Right forelimb (tissue), 1 donor: ENCODE measurements at places on chromosomes 2 and 18.

DNA sequence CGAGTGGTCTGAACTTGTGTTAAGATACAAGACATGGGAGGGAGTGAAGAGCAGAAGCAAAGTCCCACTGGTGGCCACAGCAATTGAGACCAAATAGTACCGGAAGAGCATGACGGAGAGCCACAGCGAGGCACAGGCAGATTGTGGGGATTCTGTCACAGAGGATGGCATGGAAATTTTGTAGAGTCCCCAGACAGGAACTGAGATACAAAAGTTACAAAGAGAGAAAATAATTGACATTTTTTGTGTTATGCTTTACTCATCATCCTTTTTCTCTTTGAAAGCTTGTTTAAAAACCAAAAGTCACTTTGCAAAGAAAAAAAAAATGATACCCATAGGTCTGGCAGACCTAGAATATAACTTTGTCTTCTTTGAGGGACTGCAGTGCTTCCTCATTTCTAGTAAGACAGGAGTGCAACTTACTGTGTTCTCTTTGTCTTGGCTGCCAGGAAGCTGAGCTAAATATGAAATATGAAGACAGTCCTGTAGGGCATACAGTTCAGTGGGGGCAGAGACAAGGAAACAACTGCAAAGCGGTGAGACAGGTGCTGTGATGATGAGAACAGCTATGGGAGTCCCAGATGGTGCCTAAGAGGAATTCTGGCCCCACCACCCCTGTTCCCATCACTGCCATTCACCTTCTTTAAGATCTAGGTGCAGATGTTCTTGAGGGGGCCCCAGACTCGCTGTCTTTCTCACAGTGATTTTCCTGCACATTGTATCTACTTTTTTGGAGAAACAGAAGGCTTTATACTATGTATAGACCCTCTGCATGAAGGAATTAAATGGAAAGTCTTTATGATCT is 5.2 kb downstream of the ARHGAP25 start:
- no peak for DNase-seq

DNA sequence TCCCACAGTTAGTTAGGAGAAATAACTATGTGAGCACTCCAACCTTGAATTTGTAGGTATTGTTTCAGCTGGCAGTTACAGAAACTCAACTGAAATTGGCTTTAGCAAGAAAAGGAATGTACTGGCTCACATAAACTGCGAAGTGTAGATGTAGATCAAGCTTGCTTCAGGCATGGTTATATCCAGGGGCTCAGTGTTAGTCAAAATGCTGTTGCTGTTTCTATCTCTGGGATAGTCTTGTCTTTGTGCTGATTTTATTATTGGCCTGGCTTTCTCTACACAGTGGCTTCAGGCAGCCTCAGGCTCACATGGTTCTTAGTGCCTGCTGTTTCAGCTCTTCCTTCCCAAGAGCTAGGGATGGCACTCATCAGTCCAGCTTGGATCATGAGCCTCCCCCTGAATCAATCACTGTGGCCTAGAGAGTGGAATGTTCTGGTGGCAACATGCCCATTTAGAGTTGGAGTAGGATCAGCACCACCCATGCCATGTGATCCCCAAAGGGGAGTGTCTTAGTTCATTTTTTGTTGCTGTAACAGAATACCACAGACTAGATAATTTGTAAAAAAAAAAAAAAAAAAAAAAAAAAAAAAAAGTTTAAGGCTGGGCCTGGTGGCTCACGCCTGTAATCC is 69.1 kb upstream of the FOXI3 start:
- DNase-seq = no peak

- no peak for DNase-seq
Measured at GRCh38 chr2:85578243-85579180, 1.1 kb downstream of the VAMP8 start.

DNA sequence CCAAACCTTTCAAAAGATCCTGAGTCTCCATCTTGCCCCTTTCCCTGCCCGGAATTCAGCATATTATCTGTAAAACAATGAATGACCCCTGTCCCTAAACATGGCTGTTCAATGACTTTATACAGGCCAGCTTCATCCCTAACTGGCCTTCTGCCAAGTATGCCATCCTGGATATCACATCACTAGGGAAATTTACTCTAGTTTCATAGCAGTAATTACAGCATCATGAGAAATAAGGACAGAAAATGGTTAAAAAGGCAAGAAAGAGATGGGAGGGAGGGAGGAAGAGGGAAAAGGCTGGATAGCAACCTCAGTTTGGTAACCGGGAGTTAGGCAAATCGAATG is 4.4 kb downstream of the MBOAT2 start:
- no peak for DNase-seq

GRCh38 chr2:104944495-104944894 is 90.6 kb downstream of the POU3F3 start:
- DNase-seq = no peak

- peak; percentile 86 for DNase-seq
Measured at GRCh38 chr2:127064642-127065250, 42.2 kb downstream of the BIN1 start.

DNA sequence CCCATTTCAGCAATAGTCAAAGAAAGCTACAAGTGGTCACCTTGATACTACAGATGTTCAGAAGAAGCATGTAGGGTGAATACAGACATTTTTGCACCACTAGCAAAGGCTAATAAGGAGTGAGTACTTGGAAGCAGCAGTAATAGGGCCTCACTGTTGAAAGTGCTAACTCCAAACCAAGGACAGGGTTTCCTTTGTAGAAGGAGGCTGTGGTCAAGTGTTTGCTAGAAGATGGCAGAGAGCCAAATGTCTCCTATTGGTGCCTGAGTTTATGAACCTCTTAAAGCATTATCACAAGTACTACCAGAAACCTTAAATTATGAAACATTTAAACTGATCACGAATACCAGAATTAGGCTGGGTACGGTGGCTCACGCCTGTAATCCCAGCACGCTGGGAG is 308.1 kb downstream of the ZEB2 start:
- DNase-seq = no peak

GRCh38 chr2:237901932-237902850 is 42.8 kb downstream of the RAMP1 start:
- no peak for DNase-seq

- no peak for DNase-seq
Measured at GRCh38 chr2:233244818-233245217, 6.7 kb upstream of the ATG16L1 start.
